ENCODE measurements at places on chromosomes 5 and 9.

DNA sequence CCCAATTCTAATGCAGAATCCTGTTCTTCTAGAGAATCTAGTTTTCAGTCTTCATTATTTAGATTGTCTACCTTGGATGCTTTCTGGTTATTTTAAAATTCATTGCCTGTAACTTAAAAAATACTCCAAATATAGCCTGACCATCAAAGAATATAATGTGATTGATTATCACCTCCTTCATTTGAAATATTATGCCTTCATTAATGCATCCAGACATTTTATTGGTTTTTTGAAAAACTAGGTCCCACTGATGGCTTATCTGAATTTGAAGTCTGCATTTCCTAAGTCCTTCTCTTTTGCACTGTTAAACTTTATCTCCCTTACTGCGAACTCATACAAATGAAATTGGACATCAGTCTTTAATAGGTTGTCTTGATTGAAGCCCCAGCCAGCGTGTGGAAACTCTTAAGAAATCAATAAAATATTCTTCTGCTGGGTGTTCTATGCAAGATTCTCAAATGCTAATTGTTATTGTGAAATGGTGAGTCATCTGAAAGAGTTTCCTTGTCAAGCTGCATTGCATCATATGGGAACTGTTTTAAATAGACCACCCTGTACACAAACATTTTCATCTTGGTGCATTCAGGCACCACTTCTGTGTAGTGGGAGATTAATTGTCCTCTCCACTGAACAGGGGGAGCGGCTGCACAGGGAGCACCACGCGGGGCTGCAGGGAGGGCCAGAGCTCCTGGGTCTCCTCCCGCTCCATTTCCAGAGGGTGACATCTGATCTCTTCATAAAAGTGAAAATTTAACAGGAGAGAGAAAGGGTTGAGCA, 92.3 kb upstream of the FANCC start:
- DNase-seq, result no peak

DNA sequence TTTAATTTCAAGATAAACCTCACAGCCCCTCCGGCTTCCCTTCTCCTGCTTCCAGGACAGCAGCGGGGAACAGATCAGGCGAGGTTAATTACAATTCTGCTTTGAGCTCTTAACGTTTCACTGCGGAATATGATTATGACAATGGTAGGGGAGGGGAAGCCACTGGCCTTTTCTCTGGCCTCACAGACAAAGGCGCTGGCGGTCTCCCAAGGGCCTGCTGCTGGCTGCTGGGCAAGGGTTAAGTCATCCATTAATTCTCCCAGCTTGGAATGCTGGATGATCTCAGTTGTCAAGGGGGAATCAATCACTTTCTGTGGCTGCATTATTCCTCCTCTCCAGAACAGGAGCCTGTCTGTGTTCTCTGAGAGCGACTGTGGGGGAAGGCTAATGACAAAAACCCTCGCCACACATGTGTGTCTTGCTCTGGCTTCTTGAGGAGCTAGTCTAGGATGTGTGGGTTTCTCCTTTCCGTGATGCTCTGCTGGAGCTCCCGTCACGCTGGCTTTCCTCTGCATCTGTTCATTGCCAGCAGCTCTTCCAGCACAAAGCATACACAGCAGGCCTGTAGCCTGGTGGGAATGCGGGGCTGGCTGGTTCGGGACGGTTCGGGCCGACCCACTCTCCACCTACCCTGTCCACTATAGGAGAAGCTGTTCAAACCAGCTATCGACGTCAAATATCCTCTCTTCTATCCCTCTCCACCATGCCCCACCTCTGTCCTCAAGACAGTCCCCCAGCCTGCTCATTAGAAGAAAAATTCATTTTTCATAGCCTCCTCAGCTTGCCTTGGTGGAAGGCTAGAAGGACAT, 82.8 kb downstream of the DCP2 start:
- no peak for DNase-seq

- DNase-seq, result no peak
Observed at GRCh38 chr9:35500130-35500748, 10.3 kb downstream of the RUSC2 start.

DNA sequence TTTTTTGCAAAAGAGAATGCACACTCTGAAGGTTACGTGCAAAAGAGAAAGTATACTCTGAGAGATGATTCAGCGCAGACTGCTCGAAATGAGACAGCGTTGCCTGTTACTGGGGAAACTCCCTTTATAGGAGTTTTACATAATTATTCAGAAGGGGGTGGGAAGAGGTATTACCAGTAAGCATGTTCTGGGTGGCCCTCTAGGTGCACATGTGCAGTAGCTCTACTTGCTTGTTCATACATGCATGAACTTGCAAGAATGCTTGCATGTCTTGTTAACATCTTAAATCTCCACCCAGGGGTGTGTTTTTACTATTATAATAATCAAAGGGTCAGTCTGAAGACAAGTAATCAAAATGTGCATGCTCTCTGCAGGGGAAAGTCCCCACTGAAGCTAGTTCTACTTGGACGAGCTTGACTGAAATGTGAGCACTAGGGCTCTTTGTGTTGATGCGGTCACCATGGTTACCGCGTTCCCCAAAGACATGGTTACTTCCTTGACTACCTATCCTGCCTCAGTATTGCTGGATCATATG, 75.5 kb downstream of the SGCD start:
- peak; percentile 3 for DNase-seq

- DNase-seq, result no peak
Observed at GRCh38 chr5:58187432-58188261, 272.2 kb downstream of the PLK2 start.

DNA sequence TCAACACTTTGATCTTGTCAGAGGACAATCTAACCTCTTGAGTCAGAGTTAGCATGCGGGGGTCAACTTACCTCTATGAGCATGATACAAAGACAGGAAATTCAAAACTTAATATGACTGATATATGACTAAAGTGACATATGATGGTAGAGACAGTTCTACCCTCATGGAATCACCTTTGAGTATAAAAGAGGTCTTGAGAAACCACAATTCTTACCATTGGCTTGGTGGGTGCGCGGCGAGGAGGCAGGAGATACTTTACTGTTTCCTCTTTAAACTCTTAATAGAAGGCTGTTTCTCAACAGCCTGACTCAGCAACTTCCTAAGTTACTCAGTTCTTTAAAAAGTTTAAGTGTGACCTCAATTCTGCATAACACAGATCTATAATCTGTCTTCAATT, 372.8 kb downstream of the KIAA0825 start:
- DNase-seq, result peak; percentile 37

GRCh38 chr5:68725905-68726683, 367.7 kb upstream of the SLC30A5 start:
- DNase-seq, result no peak

DNA sequence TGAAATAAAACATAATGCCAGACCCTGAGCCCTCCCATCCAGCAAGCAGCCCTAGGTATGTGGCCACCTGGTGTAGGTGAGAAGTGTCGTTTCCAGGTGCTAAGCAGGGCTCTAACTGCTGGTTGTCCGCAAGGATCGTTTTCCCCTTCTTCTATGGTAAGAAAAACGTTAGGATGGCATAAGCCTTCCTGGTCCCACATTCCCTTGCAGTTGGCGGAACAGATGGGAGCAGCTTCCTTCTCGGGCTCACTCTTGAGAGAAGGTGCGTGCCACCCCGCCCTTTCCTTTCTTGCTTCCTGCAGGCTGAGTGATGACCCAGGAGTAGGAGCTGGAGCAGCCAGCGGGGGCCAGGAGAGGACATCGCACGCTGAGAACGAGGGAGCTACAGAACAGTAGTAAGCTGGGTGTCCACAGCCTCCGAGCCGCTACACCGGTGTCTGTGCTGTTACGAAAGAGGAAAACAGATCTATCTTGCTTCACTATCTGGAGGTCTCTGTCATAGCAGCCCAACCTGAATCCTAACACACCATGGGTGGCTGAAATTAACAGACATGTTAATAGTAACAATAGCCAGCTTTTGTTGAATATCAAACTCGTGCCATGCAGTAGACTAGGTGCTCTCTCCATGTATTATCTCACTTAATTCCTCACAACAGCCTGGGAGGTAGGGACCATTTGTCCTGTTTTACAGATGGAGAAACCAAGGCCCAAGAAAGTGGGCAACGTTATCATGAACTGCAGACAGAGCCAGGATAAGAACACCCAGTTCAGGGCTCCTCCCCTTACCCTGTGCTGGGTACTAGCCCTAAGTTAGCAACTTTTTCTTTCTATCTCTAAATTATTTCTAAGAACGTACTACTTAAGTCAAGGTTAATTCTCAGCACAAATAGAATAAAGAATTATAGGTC, 139.8 kb downstream of the COL23A1 start:
- no peak for DNase-seq

GRCh38 chr5:171682801-171683200, 102.8 kb upstream of the SMIM23 start:
- DNase-seq, result no peak

All from common myeloid progenitor, CD34-positive (primary cell).